ENCODE measurements at places on chromosomes 2 and 18.

DNA sequence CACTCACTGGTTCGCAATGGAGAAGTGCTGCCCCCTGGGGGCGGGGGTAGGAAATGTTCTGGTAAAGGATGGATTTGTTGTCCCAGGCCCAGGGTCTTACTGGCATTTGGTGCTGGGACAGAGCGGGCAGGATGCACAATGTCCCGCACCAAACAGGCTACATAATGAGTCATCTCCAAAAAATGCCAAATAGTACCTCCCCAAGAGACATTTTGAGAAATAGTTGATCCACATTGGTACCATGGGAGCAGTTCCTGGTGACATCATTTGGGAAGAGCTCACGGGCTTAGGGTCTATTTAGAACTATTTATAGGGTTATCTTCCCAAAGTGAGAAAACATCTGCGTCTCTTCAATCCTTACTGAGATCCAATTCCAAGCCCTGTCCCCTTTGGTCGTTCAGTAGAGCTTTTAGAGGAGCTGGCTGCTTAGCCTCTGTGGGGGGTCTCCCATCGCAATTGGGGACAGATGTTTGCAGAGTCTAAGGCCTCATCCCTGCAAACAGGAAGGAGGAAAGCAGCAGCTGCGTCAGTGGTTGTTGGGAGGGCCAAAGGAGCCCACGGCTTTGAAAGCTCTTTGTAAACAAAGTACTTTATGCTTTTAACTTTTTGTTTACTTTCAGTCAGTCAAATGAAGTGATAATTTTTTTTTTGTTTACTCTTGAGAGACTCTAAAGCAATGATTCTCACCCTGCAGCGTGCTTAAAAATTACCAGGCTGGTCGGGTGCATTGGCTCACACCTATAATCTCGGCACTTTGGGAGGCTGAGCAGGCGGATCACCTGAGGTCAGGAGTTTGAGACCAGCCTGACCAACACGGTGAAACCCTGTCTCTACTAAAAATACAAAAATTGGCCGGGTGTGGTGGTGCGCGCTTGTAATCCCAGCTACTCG, 49.3 kb downstream of the GREB1 start:
- DNase-seq: peak; percentile 61

DNA sequence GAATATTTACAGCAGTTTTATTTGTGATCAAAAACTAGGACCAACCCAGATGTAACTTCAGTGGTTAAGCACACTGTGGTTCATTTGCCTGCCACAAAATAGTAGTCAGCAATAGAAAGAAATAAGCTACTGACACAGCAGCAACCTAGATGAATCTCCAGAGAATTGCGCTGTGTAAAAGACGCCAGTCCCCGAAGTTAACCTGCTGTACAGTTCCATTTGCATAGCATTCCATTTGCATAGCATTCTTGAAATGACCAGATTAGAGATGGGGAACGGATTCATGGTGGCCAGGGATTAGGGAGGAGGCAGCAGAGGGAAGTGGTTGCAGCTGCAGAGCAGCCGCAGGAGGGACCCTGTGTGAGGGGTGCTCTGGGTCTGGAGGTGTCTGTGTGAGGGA, 39.3 kb upstream of the NFATC1 start:
- DNase-seq: no peak

DNA sequence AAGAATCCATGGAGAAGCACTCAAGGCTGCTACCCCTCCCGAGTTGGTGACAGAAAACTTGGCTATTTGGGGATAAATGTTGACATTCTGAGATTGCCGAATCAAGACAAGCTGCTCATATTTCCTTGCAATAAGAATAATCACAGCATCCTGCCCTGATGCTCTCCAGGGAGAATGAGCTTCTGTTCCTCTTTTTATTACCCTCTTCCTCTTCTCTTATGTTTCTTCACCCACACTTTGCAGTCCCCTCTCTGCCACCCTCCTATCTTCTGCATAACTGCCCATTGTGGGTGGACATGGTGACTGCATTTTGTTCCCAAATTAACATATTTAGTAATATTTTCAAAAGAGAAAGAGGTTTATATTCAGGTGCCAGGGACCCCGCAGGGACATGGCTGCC, 11.9 kb upstream of the MSGN1 start:
- no peak for DNase-seq

DNA sequence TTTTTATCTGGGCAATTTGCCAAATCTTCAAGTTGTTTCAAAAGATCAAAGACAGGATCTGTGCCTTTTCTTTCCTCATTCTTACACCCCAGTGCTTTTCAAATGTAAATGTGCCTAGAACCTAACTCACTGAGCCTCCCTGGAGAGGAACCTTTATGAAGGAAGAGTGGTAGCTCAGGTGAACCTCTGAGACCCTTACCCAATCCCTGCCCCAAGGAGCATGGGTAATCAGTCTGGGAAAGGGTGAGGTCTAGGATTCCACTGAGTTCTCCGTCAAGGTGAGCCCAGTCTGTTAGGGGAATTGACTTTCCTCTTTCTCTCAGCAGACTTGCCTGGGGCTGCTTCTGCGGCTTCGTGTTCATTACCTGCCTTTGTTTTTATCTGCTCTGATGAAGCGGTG, 88.1 kb upstream of the MAP4K4 start:
- no peak for DNase-seq

- no peak for DNase-seq
Observed at GRCh38 chr2:39027421-39027820, 93.4 kb downstream of the SOS1 start.

GRCh38 chr2:102421890-102422759, 835 bp upstream of the IL18RAP start:
- no peak for DNase-seq

DNA sequence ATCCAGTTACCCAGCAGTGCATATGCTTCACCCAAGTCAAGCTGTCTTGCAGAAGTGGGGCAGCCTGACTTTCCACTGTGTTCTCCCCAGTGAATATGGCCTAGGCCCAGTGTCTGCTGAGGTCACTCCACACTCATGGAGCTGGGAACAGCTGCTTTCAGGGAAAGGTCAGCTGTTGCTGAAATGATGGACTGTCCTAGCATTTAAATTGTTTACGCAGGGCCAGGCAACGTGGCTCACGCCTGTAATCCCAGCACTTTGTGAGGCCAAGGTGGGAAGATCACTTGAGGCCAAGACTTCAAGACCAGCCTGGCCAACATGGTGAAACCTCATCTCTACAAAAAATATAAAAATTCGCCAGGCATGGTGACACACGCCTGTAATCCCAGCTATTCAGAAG, 86.5 kb downstream of the LIPG start:
- DNase-seq: no peak

GRCh38 chr18:7514796-7515440, 52.2 kb upstream of the PTPRM start:
- no peak for DNase-seq

DNA sequence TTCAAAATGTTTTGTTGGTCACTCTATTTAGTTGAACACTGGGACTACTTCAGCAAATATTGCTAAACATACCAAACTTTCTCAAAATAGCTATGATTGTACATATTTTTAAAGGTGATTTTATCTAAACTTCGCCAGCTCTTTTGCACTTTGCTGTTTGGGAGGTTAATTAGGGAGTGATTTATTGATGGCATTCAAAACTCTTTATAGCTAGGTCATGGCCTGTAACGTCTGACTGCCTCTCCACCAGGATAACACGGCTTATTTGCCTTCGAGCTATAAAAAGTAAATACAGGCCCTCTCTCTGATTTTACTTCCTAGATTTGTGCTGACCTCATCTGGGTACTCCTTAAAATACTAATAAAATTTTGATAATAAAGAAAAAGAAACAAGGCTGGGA, 931.9 kb downstream of the DCDC2C start:
- no peak for DNase-seq

DNA sequence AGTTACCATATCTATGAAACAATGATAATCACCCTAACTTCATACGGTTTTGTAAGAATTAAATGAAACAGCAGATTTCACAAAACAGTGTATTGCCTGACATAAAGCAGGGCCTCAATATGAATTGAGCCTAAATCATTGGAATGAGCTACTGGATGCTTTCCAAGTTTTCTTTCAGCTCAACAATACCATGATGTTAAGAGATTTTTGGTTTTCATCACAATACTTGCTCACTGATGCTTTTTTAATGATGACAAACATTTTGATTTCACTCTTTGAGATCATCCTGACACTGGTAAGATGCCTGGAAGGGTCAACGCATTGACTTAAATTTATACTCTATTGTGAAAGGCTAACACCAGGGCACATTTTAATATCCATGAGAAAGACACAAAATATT, 377.5 kb downstream of the ZNF521 start:
- peak; percentile 19 for DNase-seq

- no peak for DNase-seq
Observed at GRCh38 chr2:15642011-15642814, 50.5 kb downstream of the DDX1 start.

DNA sequence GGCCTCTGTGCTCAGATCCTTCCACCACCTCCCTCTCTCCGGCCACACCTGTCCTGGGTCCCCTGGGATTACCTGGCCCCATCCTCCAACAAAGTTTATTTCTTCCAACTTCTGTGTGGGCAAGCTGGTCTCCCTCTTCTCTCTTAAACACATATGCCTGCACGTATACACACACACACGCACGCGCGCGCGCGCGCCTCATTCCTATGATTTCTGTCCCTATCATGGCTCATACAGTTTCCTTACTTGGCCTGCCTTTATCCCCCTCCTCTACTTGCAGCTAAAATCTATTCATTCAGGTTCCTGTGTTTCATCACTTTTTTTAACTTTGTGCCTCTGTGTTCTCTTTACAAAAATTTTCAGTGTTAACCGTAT, 96.4 kb downstream of the LOXHD1 start:
- DNase-seq: no peak

- DNase-seq: peak; percentile 75
Observed at GRCh38 chr2:25341753-25342371, at the start of gene DNMT3A. Gene DNMT3A (minus strand): TSS chr2:25341925. CDS start chr2:25313984, 27,941 bp downstream.

DNA sequence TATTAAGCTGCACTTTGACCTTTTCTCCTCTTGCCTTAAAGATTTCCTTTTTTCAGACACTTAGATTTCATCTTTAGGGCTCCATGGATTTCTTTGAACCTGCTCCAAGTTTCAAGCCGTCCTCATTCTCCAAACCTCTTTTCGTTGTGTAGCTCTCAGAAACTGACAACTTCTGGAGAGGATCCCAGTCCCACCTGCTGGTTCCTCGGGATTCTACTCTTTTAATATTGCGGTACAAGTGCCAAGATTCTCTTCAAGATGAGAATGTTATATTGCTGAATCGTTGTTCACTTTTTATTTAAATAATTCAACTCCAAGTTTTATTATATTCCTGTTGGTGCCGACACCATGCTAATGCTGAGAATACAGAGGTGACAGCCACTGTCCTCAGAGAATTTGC, 141.1 kb downstream of the CDH20 start:
- DNase-seq: no peak

GRCh38 chr2:13542642-13543041, 825.9 kb downstream of the TRIB2 start:
- no peak for DNase-seq

- peak; percentile 79 for DNase-seq
Observed at GRCh38 chr18:42048158-42048557, 93.1 kb downstream of the PIK3C3 start.

GRCh38 chr2:26652361-26653041, 11.3 kb upstream of the CIB4 start:
- peak; percentile 17 for DNase-seq

DNA sequence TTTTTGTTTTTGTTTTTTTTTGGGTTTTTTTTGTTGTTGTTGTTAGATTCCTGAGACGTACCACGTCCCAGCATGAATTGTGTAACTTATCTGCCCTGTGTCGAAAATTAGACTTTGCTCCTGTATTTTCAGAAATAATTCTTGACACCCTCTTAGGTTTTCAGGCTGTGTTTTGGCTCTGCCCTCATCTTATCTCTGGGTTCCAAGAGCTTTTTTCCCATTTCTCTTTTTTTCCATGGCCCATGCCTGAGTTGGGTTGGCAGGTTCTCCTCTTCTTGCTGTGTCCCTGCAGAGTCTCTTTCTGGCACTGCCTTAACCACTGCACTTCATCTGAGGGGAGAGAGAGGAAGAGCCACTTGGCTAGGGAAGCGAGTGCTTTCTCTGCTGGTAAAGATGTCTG, 42.4 kb downstream of the CTIF start:
- DNase-seq: no peak

GRCh38 chr2:241062389-241063092, 39.5 kb downstream of the MTERF4 start:
- DNase-seq: no peak

GRCh38 chr2:67075530-67076238, 321.4 kb upstream of the ETAA1 start:
- no peak for DNase-seq

DNA sequence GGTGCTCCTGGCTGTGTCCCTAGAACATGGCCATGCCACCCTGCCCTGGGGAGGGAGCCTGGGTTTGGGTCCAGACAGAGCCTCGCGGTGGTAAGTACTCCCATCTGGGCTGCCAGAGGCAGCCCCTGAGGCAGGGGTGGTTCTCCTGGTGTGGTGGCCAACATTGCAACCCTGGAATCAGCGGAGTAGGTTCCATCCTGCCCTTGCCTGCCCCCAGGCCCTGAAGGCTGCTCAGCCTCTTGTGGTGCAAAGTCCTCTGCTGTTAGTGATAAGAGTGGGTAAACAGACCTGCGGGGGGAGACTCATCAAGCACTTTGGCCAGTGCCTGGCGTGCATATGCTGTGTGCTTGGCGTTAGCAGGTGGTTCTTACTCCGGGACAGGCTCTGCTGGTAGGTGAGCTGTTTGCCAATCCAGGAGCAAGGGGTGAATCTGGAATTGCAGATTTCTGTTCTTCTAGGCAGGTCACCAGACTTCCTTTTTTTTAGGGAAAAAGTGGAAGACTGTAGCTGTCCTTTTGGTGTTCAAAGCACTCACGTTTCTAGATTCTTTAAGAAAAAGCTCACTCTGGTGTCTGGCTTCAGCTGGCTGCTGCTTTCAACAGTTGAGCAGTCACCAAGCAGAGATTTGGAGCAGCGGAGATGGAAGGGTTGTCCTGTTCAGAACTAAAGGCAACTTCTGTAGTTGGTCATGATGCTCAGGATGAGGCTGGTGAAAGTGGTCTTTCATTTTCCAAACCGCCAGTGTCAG, 3.2 kb downstream of the CNNM3 start:
- no peak for DNase-seq

GRCh38 chr2:157107877-157108276, 149.6 kb upstream of the GALNT5 start:
- DNase-seq: no peak

DNA sequence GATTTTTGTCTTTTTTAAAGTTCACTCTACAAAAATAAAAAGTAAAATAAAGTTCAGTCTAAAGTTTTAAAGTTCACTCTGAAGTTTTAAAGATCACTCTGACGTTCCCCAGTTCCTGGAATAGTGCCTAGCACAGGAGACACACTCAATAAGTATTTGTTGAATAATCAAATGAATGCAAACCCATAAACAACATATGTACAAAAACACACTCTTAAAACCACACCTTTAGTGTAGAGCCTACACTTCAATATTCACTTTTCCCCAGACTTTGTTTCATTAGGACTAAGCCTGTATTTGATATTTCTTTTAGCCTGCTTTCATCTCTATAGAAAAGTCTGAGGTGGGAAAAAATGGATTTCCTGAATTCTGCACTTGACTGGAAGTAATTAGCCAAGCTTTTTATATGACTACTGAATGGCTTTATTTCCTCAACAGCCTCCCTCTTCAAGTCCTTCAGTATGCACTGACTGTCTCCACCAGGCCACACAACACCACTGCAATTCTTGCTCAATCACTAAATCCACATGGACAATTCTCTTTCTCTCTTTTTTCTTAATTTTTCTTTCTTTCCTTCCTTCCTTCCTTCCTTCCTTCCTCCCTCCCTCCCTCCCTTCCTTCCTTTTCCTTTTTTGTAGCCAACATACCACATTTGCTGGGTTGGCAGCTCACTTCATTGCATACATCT, 104.6 kb downstream of the SS18 start:
- no peak for DNase-seq

Data from fibroblast of skin of abdomen (primary cell).